Hepatocyte (in vitro differentiated cells): ENCODE measurements at places on chromosomes 4 and X. TPM values are rescaled to one million over a fixed set of nuclear protein-coding genes. Genes with fewer than 3 reads are reported as not detected.
A peak's percentile ranks its signal among the peaks of the same experiment; 100 is the strongest.

- H3K4me3 ChIP-seq, result no peak overlapping the region
- DNase-seq, result no peak
- no peaks in the 10 kb centered on the region for H3K36me3 ChIP-seq
- H3K27me3 ChIP-seq, result no peaks in the 10 kb centered on the region
- H3K27ac ChIP-seq, result no peak overlapping the region
Observed at GRCh38 chr4:6701371-6701770, 7.7 kb downstream of the S100P start.

- no peak overlapping the region for H3K27ac ChIP-seq
- H3K36me3 ChIP-seq, result no peaks in the 10 kb centered on the region
- no peaks in the 10 kb centered on the region for H3K4me1 ChIP-seq
- H3K4me3 ChIP-seq, result no peak overlapping the region
- DNase-seq, result no peak
Observed at GRCh38 chr4:189516902-189517301, 423.8 kb upstream of the FRG1 start.

DNA sequence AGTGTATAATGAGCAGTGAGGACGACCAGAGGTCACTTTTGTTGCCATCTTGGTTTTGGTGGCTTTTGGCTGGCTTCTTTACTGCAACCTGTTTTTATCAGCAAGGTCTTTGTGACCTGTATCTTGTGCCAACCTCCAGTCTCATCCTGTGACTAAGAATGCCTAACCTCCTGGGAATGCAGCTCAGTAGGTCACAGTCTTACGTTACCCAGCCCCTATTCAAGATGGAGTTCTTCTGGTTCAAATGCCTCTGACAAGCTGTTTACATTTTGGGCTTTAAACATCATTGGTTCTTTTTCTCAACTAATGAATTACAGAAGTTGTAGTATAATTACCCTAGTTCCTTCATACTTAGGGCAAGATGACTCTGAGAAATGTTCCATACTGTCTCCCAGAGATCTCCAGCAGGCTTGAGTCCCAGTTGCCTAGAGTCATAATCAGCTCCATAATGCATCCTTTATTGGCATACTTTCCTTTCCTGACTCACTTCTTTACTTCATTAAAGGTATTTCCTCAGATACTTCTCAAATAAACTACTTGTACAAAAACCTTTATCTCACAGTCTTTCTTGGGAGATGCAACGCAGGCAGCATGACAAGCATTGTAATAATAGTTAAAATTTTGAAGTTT lies 136.5 kb downstream of the KDM6A start:
- H3K4me1 ChIP-seq, result no peaks in the 10 kb centered on the region
- DNase-seq, result no peak
- no peak overlapping the region for H3K27ac ChIP-seq
- H3K27me3 ChIP-seq, result no peaks in the 10 kb centered on the region
- H3K4me3 ChIP-seq, result no peak overlapping the region
- no peaks in the 10 kb centered on the region for H3K36me3 ChIP-seq

ASB12 gene
- total RNA-seq, result 0.68 TPM in 1 of 2 replicates, not detected in the other

GRCh38 chr4:4590546-4590945 lies 48.7 kb upstream of the STX18 start:
- H3K27me3 ChIP-seq, result no peaks in the 10 kb centered on the region
- peaks cover 4% of the 10 kb centered on the region for H3K36me3 ChIP-seq
- no peak overlapping the region for H3K27ac ChIP-seq

ZAR1 gene
- not detected in 2 replicates for total RNA-seq

DNA sequence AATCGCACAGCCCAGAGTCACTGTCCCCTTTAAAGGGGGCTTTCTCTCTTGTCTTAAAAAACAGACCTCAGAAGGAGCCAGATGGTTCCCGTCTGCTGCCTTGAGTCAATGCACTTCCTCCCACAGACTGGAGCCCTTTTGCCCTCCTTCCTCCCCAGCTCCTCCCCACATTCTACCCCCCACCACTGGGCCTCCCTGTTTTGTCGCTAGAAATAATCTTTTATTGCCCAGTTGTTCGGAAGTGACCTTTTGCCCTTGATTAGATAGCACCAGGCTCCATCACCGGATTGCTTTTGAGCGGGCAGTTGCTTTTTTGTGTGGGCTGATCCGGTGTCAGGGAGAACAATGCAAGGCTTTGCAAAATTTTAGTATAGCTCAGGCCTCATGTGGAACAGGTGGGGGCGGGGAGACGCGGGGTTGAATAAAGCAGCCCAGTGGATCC lies 47.7 kb downstream of the SPRY1 start:
- H3K4me3 ChIP-seq, result no peak overlapping the region
- H3K4me1 ChIP-seq, result peaks cover 6% of the 10 kb centered on the region
- H3K36me3 ChIP-seq, result no peaks in the 10 kb centered on the region
- H3K27ac ChIP-seq, result peak overlapping the region; percentile 68
- H3K27me3 ChIP-seq, result no peaks in the 10 kb centered on the region

AGTR2 gene
- 0.23 and 0.48 TPM in 2 replicates for total RNA-seq

DNA sequence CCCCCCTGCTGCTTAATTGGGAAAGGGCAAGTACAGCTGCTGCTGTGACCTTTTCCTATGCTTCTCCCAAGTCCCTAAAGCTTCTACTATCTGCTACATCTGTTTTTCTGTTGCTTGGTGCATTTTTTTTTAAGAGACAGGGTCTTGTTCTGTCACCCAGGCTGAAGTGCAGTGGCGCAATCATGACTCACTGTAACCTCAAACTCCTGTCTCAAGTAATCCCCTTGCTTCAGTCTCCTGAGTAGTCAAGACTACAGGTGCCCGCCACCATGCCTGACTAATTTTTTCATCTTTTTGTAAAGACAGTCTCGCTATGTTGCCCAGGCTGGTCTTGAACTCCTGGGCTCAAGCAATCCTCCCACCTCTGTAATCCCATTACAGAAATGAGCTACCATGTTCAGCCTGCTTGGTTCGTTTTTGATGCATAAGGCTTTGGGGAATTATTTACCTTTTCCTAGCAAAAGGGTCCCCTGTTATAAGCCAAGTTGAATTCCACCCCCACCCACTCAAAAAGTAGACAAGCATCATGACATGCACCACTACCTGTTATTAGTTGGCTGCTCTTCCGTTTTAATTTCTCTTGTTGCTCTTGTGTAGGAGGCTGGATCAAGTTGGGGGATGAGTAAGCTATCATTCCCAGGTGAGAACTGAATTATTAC lies 39.6 kb downstream of the DGKK start:
- H3K36me3 ChIP-seq, result no peaks in the 10 kb centered on the region
- no peak overlapping the region for H3K27ac ChIP-seq
- no peak overlapping the region for H3K4me3 ChIP-seq
- DNase-seq, result no peak
- no peaks in the 10 kb centered on the region for H3K27me3 ChIP-seq

GRCh38 chr4:151436093-151436518 lies 27.1 kb downstream of the FHIP1A start:
- DNase-seq, result no peak
- no peak overlapping the region for H3K27ac ChIP-seq
- no peak overlapping the region for H3K4me3 ChIP-seq

DNA sequence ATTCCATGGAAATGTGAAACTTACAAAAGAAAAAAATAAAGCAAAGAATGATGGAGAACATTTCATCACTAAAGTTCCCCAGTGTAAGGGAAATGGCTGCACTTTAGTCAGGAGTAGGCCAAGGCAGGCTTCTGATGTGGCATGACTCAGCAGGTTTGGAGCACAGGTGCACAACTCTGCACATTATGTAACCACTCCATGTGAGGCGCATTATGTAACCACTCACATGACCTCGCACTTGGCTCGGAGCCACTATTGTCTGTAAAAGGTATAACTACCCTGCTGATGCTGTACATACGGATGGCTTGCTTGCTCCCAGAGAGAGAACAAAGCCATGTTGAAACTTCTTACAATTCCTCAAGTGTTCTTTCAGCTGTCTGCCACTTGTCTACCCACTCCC lies 727.6 kb downstream of the TRAM1L1 start:
- peak; percentile 65 for DNase-seq
- H3K4me3 ChIP-seq, result no peak overlapping the region
- no peaks in the 10 kb centered on the region for H3K27me3 ChIP-seq

DNA sequence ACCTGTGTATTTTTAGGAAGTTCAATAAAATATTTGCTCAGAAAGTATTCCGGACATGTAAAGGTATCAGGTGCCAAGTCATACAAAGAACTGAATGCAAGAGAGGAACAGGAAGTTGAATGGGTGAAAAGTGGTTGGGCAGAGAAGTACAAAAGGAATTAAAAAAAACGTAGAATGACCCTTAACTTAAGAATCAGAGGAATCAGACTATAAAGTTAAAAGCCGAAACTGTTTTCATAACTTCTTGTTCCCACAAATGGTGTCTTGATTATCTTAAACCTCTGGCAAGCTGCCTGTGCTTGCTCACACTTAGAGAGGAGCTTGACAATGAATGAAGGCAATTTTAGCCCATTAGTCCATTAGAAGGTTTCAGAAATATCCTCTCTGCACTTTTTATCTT lies 81.6 kb upstream of the HHIP start:
- H3K27ac ChIP-seq, result no peak overlapping the region
- no peak for DNase-seq
- no peak overlapping the region for H3K4me3 ChIP-seq
- no peaks in the 10 kb centered on the region for H3K36me3 ChIP-seq
- H3K27me3 ChIP-seq, result no peaks in the 10 kb centered on the region

GRCh38 chr4:141022111-141022695 lies 111.1 kb downstream of the RNF150 start:
- no peak for DNase-seq
- no peak overlapping the region for H3K4me3 ChIP-seq
- peak overlapping the region; percentile 69 for H3K27ac ChIP-seq
- H3K4me1 ChIP-seq, result peaks cover 13% of the 10 kb centered on the region

MTTP gene
- total RNA-seq, result 81.2 and 92.2 TPM in 2 replicates

DNA sequence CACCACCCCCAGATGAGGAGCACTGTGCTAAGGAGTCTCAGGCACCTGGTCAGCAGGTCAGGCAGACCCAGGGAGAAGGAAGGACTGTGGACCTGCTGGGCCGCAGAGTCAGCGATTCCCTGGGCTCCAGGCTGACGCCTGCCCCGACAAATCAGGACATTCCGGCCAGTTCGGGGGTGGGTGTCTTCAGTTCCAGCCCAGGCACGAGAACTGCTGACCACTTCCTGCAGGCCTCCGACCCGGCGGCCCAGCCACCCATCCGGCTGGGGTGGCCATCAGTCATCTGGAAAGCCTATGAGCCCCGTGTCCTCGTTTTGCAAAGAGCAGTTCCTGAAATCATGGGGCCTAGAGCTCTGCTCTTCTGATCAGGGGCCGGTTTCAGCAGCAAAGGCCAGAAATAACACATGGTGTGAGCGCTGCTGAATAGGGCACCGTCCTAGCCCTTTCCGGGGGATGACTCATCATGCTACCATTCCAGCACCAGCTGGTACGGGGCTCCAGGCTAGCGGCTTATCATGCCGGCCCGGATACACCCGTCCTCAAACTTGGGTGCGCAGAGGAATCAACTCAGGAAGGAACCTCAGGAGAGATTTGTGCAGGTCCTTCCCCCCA lies 7.8 kb upstream of the SH3TC1 start:
- peaks cover 10% of the 10 kb centered on the region for H3K4me1 ChIP-seq
- DNase-seq, result no peak
- no peak overlapping the region for H3K4me3 ChIP-seq
- peak overlapping the region; percentile 23 for H3K27ac ChIP-seq
- H3K36me3 ChIP-seq, result no peaks in the 10 kb centered on the region

- peak; percentile 68 for DNase-seq
- H3K4me1 ChIP-seq, result peaks cover 12% of the 10 kb centered on the region
Observed at GRCh38 chr4:143406523-143406922, 69.8 kb downstream of the GAB1 start.

DNA sequence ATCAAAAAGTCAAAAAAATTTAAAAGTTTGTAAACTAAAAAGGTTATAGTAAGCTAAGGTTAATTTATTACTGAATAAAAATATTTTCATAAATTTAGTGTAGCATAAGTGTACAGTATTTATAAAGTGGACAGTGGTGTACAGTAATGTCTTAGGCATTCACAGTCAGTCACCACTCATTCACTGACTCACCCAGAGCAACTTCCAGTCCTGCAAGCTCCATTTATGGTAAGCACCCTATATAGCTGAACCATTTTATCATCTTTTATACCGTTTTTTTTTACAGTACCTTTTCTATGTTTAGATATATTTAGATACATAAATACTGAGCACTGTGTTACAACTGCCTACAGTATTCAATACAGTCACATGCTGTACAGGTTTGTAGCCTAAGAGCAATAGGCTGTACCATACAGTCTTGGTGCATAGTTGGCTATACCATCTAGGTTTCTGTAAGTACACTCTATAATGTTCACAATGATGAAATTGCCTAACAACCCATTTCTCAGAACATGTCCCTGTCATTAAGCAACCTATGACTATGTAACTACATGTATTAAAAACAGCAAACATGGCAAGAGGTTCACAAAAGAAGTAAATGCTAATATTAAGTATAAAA lies 18.6 kb downstream of the ACSL4 start:
- H3K27ac ChIP-seq, result no peak overlapping the region
- H3K4me1 ChIP-seq, result no peaks in the 10 kb centered on the region
- no peaks in the 10 kb centered on the region for H3K27me3 ChIP-seq
- DNase-seq, result no peak
- peaks cover 3% of the 10 kb centered on the region for H3K36me3 ChIP-seq

FRG2 gene
- not detected in 2 replicates for total RNA-seq

NFKB1 gene
- total RNA-seq, result 21.9 and 22.8 TPM in 2 replicates

DNA sequence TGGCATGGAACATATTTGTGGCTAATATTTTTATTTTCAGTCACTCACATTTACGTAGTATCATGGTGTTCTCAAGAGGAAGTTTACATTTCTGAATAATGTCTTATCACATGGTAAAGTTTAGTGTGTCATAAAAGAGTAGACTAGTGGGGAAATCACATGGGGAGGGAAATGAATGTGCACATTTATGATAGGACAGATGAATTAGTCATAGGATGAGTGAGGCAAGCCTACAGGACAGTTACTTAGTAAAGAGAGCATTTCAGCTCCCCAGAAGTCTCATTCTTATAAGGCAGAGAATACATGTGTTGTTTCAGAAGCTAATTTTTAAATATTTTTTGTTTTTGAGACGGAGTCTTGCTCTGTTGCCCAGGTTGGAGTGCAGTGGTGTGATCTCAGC lies 6.2 kb downstream of the GK start:
- DNase-seq, result peak; percentile 31
- H3K36me3 ChIP-seq, result no peaks in the 10 kb centered on the region
- no peak overlapping the region for H3K4me3 ChIP-seq
- no peaks in the 10 kb centered on the region for H3K4me1 ChIP-seq
- peak overlapping the region; percentile 74 for H3K27ac ChIP-seq
- H3K27me3 ChIP-seq, result no peaks in the 10 kb centered on the region
